ENCODE measurements at places on chromosomes 4 and X.

DNA sequence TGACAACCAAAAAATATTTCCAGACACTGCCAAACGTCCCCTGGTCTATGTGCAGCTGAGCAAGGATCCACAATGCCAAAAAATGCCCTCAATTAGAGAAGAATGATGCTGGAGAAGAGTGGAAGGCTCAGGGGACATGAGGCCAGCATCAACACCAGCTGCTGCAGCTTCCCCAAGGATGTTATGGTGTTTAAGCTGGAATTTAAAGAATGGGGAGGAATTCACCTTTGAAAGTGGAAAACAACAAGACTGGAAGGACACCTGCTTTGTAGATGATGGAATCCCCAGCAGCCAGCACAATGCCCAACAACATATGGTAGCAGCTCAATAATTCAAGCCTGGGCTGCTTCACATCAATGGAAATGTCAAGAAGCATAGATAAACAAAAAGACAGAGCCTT is 20.3 kb upstream of the SMPX start:
- no peak for DNase-seq

GRCh38 chr4:54961357-54961975 is 163.9 kb downstream of the KDR start:
- DNase-seq = no peak

GRCh38 chrX:8726031-8726652 is 5.8 kb downstream of the ANOS1 start:
- DNase-seq = no peak

GRCh38 chr4:742742-743311 is 37.2 kb downstream of the PCGF3 start:
- DNase-seq = peak; percentile 50

- DNase-seq = no peak
Observed at GRCh38 chr4:185396724-185397385, at the start of gene ANKRD37. Gene ANKRD37 (plus strand): TSS chr4:185396841. CDS start chr4:185396924, 83 bp downstream.

DNA sequence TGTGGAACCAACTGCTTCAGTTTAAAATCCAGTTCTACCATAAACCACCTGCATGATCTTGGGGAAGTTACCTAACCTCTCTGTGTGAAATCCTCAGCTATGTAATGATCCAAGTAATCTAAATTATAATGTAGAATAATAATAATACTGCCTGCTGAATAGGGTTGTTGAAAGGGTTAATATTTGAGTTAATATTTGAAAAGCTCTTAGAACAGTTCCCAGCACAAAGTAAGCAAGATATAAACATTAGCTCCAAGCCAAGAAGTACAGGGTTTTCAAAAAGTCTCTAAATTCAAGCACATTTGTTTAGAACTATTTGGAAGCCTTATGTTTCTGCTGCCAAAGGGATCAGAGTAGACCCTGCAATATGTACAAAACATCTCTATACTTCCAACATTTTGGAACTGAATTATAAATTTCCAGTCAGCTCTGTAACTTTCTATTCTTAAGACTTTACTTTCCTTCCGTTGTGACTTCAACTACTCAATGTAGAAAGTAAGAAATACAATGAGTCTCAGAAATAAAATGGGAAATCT is 76.7 kb upstream of the FAM9C start:
- DNase-seq = no peak

DNA sequence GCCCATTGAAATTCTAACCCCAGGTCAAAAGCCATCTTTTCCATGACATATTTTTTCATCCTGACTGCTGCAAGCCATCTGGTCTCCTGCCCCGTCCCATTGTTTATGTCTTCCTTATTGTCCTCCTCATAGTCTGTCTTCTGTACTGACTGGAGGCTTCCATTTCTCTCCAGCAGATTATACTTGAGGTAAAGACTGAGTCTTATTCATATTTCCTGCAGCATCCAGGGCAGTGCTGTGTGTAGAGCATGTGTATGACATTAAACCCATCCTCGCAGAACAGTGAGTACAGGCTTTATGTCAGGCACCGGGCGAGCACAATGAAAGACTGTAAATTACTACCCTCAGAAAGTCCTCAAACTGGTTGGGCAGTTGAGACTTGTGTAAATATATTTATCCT is 275.1 kb downstream of the C4orf33 start:
- no peak for DNase-seq
